Ureter (tissue), 1 donor: ENCODE measurements at places on chromosomes 1 and 21.

- DNase-seq, result no peak
These were observed 173.2 kb downstream of the CACNA1E start for GRCh38 chr1:181656491-181656890.

DNA sequence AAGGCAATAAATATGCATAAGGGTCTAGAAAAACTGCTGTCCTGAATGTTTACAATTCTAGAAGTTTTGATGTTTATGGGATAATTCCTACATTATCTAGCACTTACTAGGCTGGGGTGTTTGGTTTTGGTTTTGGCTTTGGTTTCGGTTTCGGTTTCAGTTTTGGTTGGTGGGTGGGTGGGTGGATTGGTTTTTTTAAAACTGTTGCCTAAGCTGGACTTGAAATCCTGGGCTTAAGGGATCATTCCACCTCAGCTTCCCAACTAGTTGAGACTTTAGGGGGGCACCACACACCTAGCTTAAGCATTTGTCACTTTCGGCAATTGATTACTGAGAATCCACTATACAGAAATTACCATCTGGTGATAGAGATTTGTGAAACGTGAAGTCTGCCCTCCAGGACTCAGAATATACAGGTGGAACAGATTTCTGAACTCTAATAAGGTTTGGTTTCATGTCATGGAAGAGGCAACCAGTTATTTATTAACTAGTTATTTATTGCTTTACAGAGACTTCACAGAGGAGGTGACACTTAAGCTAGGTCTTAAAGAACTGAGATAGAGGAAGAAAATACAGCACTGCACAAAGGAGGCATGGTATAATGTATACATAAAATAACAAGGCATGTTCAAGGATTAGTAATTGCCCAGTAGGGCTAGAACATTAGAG lies 69.6 kb downstream of the PIK3R3 start:
- no peak for DNase-seq

DNA sequence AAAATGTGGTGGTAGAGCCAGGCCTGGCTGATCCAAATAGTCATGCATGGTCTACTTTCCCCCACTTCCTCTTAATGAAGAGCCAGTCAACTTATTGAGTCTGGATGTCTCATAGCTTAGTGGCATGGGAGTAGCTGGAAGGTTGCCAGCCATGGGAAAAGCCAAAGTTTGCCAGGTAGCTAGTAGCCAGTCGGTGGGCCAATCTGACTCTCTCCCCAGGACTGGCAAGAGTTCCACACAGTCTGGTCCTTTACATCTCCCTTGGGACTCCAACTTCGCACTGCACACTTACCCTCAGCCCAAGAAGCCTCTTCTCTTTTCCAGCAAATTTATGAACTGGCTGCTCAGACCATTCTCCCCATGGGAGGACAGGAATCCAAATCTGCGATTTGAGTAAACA lies 8.3 kb downstream of the WARS2 start:
- no peak for DNase-seq

DNA sequence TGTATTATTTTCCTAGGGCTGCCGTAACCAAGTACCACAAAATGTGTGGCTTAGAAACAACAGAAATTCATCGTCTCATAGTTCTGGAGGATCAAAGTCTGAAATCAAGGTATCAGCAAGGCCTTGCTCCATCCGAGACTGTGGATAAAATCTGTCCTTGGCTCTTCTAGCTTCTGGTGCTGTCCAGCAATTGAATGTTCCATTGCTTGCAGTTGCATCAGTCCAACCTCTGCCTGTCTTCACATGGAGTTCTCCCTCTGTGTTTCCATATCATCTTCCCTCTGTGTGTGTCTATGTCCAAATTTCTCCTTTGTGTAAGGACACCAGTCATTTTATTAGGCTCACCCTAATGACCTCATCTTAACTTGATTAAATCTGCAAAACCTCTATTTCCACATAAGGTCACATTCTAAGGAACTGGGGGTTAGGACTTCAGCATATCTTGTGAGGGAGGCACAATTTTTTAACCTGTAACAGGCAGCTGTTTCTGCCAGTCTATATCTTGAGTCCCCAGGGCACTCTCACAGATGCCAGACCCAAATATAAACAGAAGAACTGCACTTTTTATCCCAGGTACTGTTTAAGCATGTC lies 84.2 kb downstream of the ERG start:
- no peak for DNase-seq

GRCh38 chr1:150846473-150847146 lies 29.8 kb downstream of the ARNT start:
- no peak for DNase-seq

- no peak for DNase-seq
These were observed 153.5 kb downstream of the LRRC40 start for GRCh38 chr1:70051926-70052325.

GRCh38 chr1:32014199-32014947 lies 705 bp downstream of the KHDRBS1 start:
- peak; percentile 60 for DNase-seq

GRCh38 chr1:182229921-182230491 lies 161.6 kb downstream of the GLUL start:
- DNase-seq, result no peak

DNA sequence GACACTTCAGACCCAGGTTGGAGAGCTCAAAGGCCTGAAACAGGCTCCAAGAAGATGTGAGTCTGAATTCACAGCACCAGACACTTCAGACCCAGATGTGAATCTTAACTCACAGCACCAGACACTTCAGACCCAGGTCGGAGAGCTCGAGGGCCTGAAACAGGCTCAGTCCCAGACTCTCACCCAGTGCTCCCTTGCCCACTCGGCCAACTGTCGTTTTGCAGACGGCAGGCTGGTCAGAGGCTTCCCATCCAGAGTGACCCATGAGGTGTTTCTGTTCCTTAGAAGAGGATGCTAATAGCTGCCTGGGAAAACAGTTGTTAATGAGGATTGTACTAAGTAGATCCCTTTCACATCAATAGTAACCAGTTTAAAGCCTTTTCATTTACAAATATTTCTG lies 88.4 kb downstream of the ADARB1 start:
- DNase-seq, result no peak

GRCh38 chr1:109777980-109778625 lies 14.4 kb upstream of the EPS8L3 start:
- DNase-seq, result no peak

- peak; percentile 86 for DNase-seq
These were observed 757 bp upstream of the NRIP1 start for GRCh38 chr21:15065392-15066122.

GRCh38 chr1:119374208-119374874 lies 5.8 kb downstream of the HAO2 start:
- DNase-seq, result no peak

DNA sequence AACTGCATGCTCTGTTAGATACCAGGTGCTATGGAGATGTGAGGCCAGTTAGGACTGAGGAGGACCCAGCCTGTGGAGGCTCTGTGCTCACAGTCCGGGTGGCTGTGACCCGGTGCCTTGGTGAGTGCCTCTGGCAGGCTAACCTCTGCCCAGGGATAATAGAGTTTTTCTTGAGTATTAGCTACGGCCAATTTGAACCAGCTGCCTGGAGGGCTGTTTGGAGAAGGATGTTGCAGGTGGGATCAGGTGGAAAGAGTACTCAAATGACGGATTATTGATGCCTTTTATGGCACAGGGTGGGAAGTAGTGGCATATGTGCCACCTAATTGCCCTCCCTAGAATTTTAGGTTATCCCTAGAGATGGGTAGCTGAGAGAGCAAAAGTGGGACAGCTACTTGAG lies 182.7 kb downstream of the GRIK3 start:
- DNase-seq, result no peak

- DNase-seq, result no peak
These were observed 62.1 kb downstream of the SLC66A1 start for GRCh38 chr1:19374083-19374801.

DNA sequence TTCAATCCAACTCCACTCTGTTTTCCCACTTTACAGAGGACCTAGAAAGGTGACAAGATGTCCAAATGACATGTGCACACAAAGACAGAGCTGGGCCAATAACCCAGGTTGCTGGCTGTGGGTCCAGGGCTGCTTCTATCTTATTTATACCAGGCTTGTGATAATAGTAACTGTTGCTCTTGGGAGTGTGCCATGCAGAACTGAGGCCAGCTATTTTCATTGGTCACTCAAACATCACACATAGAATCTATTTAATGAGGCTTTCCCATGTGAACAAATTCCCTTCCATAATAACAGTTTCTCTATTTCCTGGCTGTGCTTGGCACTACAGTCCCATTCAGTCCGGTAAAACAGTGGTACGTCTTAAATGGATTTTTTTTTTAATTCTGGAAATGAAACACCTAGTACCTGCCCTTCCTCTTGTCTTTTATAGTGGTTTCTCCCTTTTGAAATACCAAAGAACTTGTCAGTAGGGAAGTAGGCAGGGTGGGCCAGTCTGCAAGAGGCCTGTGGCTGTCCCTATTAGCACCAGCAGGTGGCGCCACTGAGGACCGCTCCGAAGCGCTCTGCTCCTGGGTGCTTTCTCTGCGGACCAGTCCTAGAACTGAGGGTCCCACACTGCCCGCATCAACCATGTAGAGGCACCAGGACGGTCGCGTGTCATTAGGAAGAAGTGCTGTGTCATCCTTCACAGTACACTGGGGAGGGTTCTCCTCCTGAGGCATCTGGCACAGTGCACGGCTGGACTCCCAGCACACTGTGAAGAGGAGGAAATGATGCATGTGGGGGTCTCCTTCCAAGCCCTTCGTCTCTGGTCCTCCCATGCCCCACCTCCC lies 52.1 kb downstream of the GPR161 start:
- peak; percentile 61 for DNase-seq

DNA sequence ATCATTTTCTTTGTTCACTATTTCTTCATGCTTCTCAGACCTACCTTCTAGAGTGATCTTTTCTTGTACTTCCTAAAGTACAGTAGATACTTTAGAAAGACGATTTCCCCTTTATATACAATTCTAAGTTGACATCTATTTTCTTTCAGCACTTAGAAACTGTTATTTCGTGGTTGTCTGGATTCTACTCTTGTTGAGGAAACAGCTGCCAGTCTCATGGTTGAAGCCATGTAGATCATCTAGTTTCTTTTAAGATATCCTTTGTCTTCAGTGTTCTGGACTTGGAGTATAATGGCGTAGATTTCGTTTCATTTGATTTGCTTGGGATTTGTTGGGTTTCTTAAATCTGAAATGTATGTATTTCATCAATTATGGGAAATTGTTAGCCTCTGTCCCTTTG lies 67.6 kb downstream of the PKN2 start:
- no peak for DNase-seq

DNA sequence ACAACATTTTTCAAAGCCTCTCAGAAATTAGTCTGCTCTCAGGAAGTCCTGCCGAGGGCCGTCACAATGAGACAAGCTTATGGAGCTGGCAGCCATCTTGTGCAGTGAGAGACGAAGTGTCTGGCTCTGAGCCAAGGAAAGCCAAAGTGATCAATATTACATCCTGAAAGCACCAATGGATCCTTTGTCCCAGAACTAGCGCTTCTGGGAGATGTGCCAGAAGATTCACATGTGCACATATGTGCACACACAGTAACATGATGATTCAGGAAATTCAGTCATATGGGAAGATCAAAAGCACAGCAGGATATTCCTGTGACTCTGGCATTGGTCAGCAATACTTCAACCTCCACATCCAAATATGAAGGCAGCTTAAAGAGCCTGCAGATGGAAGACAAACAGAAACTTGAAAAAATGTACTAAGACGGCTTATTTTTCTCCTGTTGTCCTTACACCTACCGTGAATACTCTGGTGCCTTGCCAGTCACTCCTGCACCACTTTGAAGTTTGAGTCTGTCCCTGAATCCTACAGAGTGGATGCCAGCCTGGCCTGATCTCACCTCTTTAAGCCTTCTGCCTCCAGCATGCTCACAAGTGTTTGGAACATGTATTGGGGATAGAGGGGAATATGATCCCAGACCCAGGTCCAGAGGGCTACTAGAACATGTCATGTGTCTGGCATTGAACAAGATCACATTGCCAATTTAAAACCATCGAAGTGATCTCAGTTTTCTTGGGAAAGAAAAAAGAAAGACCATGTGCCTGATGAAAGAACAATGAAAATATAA lies 44.5 kb upstream of the PRRX1 start:
- no peak for DNase-seq
